Chondrocyte (in vitro differentiated cells): ENCODE measurements at places on chromosomes 5 and 9.
A peak's percentile ranks its signal among the peaks of the same experiment; 100 is the strongest.

DNA sequence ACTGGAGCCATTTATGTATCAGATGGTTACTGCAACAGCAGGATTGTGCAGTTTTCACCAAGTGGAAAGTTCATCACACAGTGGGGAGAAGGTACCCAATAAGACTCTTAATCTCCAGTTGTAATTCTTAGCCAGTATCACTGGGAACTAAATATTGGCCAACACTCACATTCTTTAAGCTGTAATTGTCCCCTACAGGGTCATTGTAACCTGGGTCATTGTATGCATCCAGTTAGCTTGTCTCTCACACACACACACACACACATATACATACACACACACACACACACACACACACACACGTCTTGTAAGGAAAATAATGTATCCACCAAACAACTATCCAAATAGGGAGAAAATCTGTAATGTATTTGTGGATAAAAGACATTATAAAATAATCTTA lies 113.0 kb downstream of the GIN1 start:
- peaks cover 13% of the 10 kb centered on the region for H3K36me3 ChIP-seq
- H3K4me3 ChIP-seq: no peak overlapping the region
- H3K27ac ChIP-seq: no peak overlapping the region
- H3K4me1 ChIP-seq: peaks cover 6% of the 10 kb centered on the region
- H3K27me3 ChIP-seq: no peaks in the 10 kb centered on the region

DNA sequence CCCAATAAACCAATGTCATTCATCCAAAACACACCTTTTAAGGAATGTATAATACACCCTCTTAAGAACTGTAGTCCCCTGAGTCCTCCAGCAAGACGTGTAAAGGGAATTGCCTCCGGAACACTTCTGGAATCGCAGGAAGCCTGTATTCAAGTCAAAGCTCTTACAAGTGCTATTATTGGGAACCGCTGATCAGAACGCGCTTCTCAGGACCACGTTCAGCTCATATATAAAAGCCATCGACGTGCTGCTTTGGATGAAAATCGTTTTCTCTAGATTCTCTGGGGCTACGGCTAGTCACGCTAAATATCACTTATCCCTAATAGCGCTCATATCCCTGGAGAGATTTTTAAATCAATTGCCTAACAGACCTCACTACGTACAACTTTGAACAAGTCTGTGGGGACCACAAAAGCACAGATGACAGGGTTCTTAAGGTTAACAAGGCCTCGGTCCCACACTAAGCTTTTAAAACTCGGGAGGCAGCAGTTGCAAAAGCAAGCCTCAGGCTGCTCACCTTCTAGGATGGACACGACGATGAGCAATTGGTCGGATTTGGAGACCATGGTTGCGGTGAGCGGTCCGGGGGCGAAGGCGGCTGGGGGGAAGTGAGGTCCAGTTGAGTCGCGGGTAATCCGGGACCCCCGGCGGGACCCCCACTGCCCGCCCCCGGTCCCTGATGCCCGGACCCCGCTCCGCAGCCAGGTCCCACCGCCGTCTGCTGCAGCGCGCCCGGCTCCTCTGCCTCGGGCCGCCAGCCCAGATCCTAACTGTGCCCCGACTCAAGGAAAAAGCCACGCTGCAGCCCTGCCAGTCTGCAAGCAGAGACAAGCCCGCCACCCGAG lies 548 bp downstream of the CEP120 start:
- peaks cover 8% of the 10 kb centered on the region for H3K4me1 ChIP-seq
- H3K27me3 ChIP-seq: no peaks in the 10 kb centered on the region

DNA sequence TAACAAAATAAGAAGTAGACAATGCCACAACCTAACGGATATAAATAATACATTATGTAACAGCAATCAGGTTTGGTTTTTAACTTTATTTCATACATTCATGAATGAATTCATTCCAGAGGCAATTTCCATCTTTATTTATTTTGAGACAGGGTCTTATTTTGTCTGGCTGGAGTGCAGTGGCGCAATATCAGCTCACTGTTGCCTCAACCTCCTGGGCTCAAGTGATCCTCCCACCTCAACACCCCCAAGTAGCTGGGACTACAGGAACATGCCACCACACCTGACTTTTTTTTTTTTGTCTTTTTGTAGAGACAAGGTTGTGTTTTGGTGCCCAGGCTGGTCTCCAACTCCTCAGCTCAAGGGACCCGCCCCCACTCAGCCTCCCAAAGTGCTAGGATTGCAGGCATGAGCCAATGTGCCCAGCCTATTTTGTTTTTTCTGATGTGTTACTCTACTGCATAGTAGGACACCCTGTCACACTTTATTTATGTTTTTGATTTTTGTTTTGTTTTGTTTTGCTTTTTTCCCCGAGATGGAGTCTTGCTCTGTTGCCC lies 26.3 kb upstream of the C5orf24 start:
- peak overlapping the region; percentile 63 for H3K27ac ChIP-seq
- H3K36me3 ChIP-seq: peaks cover 18% of the 10 kb centered on the region
- peak; percentile 34 for DNase-seq
- no peaks in the 10 kb centered on the region for H3K4me1 ChIP-seq
- H3K27me3 ChIP-seq: no peaks in the 10 kb centered on the region

DNA sequence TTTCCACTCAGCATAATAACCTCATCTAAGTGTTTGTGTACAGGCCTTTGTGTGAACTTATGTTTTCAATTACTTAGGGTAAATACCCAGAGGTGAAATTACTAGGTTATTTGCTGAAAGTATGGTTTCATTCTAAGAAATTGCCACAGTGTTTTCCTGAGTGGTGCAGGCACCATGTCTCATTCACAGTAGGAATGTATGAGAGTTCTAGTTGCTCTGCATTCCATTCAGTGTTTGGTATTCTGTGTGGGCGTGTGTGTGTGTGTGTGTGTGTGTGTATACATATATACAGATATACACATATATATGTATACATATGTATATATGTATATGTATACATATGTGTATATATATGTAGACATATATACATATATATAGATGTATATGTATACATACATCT lies 8.8 kb upstream of the SVEP1 start:
- peaks cover 9% of the 10 kb centered on the region for H3K4me1 ChIP-seq

- H3K27me3 ChIP-seq: no peaks in the 10 kb centered on the region
- H3K27ac ChIP-seq: no peak overlapping the region
- no peak overlapping the region for H3K4me3 ChIP-seq
- H3K4me1 ChIP-seq: peaks cover 19% of the 10 kb centered on the region
Measured at GRCh38 chr5:65103756-65104440, 335.2 kb downstream of the CWC27 start.

- peaks cover 1% of the 10 kb centered on the region for H3K36me3 ChIP-seq
- H3K27ac ChIP-seq: no peak overlapping the region
- peaks cover 36% of the 10 kb centered on the region for H3K4me1 ChIP-seq
- H3K4me3 ChIP-seq: no peak overlapping the region
- H3K27me3 ChIP-seq: no peaks in the 10 kb centered on the region
- DNase-seq: no peak
Measured at GRCh38 chr9:130140706-130141105, 31.5 kb upstream of the NCS1 start.

GRCh38 chr5:116825486-116825885 lies 250.9 kb upstream of the SEMA6A start:
- H3K4me1 ChIP-seq: no peaks in the 10 kb centered on the region
- no peak for DNase-seq
- H3K36me3 ChIP-seq: no peaks in the 10 kb centered on the region
- peaks cover 6% of the 10 kb centered on the region for H3K27me3 ChIP-seq
- no peak overlapping the region for H3K27ac ChIP-seq
- H3K4me3 ChIP-seq: no peak overlapping the region

DNA sequence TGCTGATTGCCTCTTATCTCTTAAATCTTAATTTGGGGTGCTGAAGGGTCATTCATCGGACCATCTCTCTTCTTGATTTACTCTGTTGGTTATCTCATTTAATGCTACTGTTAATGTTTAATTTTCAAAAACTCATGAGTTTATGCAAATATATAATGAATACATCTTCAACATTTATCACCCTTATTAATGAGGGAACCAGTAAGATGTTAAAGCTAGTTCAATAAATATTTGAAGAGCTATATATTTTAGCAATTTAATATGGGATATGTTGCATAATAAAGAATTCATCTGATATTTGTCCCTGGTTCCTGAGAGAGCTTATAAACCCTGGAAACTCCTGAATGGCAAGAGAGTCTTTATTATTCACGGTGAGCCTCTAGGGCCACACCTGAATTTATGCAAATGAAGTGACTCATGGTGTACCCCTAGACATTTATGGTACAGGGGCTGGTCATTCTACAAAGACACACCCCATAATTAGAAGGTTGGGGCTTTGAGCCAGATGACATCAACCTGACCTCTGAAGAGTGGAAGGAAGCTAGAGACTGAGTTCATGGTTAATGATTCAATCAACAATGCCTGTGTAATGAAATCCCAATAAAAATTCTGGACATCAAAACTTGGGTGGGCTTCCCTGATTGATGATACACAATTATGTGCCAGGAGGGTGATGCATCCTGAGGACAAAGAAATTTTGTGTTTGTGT lies 339.5 kb upstream of the ZNF608 start:
- H3K36me3 ChIP-seq: no peaks in the 10 kb centered on the region
- H3K27ac ChIP-seq: no peak overlapping the region
- DNase-seq: no peak
- no peaks in the 10 kb centered on the region for H3K27me3 ChIP-seq

- H3K4me1 ChIP-seq: peaks cover 19% of the 10 kb centered on the region
- peak overlapping the region; percentile 76 for H3K27ac ChIP-seq
- H3K36me3 ChIP-seq: no peaks in the 10 kb centered on the region
- H3K27me3 ChIP-seq: no peaks in the 10 kb centered on the region
- H3K4me3 ChIP-seq: peak overlapping the region; percentile 95
Measured at GRCh38 chr5:54311176-54311677, 854 bp upstream of the ARL15 start.

- DNase-seq: no peak
- no peak overlapping the region for H3K4me3 ChIP-seq
- no peaks in the 10 kb centered on the region for H3K4me1 ChIP-seq
Measured at GRCh38 chr5:124034083-124034700, 522.2 kb downstream of the CSNK1G3 start.

DNA sequence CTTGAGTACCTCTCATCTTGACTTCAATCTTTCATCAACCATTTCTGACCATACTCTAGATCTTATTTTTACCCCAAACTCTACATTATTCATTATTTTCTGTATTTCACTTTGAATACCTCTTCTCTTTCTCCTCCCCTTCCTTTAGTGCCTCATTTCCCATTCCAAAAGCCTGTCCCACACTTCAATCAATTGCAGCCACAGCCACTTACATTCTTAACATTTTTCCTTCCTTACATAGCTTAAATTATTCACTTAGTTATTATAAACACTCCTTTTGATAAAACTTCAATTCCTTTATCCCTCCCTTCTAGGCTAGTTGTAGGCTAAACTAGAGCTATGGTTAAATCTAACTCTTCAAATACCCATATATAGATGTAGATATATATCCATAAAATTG lies 344.0 kb downstream of the PRR16 start:
- DNase-seq: no peak
- H3K36me3 ChIP-seq: peaks cover 4% of the 10 kb centered on the region
- H3K27me3 ChIP-seq: peaks cover 4% of the 10 kb centered on the region
- H3K4me1 ChIP-seq: peaks cover 24% of the 10 kb centered on the region

DNA sequence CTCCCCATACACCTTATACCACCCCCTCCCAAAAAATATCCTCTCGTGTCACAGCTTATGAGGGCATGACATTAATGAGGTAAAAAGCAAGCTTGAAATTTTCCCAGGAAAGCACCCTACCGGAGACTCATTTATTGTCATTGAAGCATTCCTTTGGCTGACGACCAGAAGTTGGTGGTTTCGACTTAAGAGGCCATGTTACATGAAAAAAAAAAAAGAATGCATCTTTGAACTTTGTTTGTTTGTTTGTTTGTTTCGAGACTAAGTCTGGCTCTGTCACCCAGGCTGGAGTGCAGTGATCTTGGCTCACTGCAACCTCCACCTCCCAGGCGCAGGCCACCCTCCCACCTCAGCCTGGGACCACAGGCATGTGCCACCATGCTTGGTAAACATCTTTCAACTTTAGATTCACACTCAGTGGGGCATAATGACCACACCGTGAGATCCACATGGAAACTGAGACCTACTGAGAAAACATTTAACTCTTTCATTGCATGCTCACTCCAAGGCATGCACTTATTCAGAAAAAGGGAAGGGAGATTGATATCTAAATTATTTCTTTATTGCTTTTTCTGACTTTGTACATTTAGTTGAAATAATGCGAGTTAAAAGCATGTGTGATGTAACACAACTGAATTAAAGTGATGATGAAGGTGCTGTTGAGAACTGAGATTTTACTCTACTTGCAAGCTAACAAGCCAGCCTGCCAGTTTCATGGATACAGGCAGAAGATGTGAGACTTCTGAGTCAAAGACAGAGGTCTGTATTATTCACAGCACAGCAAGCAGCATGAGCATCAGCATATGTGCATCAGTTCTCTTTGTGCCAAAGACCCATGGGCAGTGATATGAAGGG lies 5.1 kb upstream of the RAB14 start:
- no peak for DNase-seq
- H3K27ac ChIP-seq: no peak overlapping the region
- H3K27me3 ChIP-seq: no peaks in the 10 kb centered on the region
- H3K36me3 ChIP-seq: no peaks in the 10 kb centered on the region
- H3K4me3 ChIP-seq: no peak overlapping the region

GRCh38 chr9:37730839-37731238 lies 22.8 kb upstream of the TRMT10B start:
- peaks cover 49% of the 10 kb centered on the region for H3K27me3 ChIP-seq
- no peaks in the 10 kb centered on the region for H3K4me1 ChIP-seq
- peaks cover 1% of the 10 kb centered on the region for H3K36me3 ChIP-seq
- H3K4me3 ChIP-seq: no peak overlapping the region

GRCh38 chr5:1112596-1113331 lies 901 bp upstream of the SLC12A7 start:
- peaks cover 3% of the 10 kb centered on the region for H3K4me1 ChIP-seq
- H3K27ac ChIP-seq: no peak overlapping the region
- no peak for DNase-seq
- H3K4me3 ChIP-seq: peak overlapping the region; percentile 28
- peaks cover 8% of the 10 kb centered on the region for H3K27me3 ChIP-seq

GRCh38 chr5:161547406-161547737 lies 847 bp upstream of the GABRB2 start:
- H3K27ac ChIP-seq: no peak overlapping the region
- H3K27me3 ChIP-seq: peaks cover 69% of the 10 kb centered on the region
- peaks cover 2% of the 10 kb centered on the region for H3K36me3 ChIP-seq
- DNase-seq: no peak
- H3K4me3 ChIP-seq: peak overlapping the region; percentile 31

DNA sequence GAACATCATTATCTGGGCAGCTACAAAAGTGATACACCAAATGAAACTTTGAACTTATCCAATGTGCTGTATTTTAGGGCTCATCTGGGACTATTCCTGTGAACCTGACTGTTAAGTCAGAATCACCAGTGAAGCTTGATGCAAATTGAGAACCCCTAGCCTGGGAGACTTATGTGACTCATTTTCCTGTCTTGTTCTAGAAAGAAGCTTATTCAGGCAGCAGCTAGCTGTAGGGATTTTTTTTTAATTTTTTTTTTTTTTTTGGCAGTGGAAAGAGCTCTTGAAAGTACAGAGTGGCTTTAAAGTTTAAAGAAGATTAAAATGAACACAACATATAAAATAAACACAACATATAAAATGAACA lies 81.1 kb upstream of the TNFAIP8 start:
- no peak overlapping the region for H3K4me3 ChIP-seq
- H3K27ac ChIP-seq: peak overlapping the region; percentile 91
- no peaks in the 10 kb centered on the region for H3K27me3 ChIP-seq
- no peaks in the 10 kb centered on the region for H3K36me3 ChIP-seq
- peaks cover 54% of the 10 kb centered on the region for H3K4me1 ChIP-seq
- DNase-seq: no peak
